RCC 7860 (cell line): ENCODE measurements at places on chromosomes 2 and 18.
A peak's percentile ranks its signal among the peaks of the same experiment; 100 is the strongest.

DNA sequence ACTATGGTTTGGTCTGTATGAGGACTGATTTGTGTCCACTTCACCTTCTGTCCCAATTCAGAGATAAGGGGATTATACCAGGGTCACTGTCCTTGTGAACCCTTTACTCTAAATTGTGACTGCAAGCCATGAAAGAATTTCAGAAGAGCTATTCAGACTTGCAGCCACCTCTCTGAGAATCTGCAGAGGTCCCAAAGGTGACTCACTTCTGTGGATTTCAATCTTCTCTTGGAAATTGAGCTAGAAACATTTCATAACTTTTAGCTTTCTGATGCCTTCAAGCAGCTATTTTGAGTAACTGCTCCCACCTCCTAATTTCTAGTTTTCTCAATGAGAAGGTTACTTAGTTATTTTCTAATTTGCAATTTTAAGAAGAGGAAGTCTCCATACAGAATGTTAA lies 1242.4 kb upstream of the ACVR2A start:
- no peak for DNase-seq

DNA sequence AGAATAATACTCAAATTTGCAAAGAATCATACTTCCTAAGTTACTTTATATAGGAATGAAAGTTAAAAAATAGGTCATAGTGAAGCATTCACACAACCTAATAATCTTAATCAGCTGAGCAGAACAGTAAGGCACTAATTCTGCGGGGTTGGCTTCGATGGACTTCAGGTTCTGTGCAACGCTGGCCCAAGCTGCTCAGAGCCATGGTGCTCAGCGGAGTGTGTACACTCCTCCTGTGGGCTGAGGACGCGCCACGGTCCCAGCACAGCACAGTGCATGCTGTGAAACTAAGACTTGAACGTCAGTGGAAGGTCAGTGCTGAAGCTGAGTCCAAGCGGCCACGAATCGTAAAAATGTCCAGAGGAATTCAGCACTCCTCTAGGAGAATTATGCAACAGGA lies 66.7 kb downstream of the MYT1L start:
- DNase-seq: no peak

DNA sequence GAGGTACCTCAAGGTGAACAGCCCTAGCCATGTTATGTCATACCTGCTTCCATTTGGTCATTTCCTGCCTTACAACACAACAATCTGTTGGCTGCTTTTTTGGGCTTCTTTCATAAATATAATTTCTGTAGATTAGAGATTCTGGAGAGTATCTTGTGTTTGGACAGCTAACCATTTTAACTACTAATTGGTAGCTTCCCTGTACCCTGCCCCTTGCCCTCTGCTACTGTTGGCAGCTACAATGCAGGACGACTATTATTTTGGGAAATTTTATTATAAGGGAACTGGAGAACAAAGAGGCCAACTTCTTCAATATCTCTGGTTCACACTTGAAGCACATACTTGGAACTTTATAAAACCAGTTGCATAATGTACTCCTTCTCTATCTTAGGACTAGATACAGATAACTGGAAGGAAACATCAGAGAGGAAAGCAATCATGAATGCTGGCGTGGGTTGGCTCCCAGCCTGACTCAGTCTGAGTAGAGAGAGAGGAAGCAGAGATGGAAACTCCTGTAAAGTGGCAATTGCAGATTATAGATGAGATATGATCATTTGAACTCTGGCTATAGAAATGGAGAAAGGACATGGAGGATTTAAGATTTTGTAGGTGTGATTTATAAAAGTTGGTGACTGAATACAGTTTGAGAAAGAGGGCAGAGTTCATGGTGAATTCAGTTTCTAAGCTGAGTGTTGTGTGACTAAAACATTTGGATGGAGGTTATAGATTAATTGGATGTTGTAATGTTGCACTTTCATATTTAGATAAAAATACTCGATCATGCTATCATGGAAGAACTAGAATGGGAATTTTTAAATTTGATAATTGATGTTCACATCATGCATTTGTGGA lies 74.5 kb downstream of the MDH1 start:
- no peak for DNase-seq

DNA sequence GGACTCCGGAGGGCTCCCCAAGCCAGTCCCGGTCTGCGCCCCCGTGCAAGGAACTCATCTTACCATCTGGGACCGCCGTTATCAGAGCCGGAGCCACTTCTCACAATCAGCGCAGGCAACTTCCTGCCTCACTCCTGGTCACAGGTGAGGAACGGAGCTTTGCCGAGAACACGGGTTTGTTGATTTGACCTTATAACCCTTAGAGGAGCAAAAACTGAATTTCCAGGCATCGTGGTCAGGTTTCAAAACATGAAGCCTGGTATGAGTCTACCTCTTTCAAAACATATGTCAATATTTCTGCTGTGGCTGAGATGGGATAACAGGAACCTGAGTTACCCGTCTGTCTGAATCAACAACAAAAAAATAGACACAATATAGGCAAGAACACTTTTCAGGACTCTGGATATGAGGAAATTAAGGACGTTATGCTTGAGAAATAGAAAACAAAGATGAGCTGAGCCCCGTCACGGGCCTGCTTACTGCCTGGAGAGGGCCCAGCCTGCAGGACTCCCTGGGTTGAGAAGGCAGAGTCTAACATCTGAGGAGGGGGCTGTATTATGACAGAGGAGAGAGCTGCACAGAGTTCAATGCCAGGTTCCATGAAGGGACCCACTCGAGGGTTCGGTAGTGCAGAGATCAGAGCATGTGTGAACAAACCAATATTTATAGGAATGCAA lies 148.7 kb downstream of the NDUFA10 start:
- DNase-seq: no peak

GRCh38 chr2:205749078-205749477 lies 66.8 kb downstream of the NRP2 start:
- DNase-seq: no peak

DNA sequence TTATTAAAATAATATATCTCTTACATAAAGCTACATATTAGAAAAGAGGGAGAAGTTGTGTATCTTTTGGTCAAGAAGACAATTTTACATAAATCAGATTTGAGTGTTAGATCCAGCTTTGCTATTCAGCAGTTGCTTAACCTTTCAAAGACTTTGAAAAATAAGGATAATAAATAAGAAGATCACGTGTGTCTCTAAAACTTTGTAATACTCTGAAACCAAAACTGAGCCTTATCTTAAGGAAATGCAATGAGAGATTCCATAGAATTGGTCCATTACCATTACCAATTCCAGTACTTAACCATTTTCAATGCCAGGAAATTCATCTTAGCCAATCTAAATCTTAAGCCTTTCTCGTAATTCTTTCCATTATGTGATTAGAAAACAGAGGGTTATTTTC lies 89.2 kb upstream of the COL5A2 start:
- no peak for DNase-seq

GRCh38 chr2:43158259-43158880 lies 68.0 kb downstream of the ZFP36L2 start:
- DNase-seq: peak; percentile 87

DNA sequence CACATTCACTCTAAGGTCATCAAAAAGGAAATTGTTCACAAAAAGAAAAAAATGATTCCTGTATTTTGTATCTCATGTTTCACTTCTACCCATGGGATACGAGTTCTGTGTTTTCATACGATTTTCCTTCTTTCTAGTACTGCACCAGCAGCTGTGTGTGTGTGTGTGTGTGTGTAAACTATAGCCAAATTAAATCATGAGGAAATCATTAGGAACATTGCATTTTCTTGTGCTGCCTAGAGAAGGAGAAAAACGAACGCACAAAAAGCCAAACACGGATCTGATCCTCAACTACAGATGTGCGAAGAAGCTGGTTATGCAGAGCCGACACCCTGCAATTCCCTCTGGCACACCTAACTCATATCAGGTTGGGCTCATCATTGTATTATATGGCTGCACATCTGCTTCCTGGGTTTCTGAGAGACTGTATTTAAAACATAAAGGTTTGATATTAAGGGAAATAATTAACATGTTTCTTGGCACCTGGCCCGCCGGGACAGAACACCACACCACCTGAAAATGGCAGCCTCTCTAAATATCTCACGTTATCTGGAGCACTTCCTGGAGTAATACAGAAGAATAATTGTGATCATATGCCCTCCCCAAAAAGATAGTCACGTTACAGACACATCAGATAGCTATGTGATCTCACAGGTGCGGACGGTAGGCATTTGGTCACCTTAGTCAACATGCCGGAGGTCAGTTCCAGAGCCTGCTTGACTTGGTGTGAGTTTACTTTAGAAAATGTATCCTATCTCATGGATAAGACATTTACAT lies 586.3 kb upstream of the SALL3 start:
- no peak for DNase-seq

- no peak for DNase-seq
These were observed 198.0 kb upstream of the NCKAP5 start for GRCh38 chr2:133766164-133766832.

- no peak for DNase-seq
These were observed 570.3 kb downstream of the FBXO15 start for GRCh38 chr18:73577365-73577764.

DNA sequence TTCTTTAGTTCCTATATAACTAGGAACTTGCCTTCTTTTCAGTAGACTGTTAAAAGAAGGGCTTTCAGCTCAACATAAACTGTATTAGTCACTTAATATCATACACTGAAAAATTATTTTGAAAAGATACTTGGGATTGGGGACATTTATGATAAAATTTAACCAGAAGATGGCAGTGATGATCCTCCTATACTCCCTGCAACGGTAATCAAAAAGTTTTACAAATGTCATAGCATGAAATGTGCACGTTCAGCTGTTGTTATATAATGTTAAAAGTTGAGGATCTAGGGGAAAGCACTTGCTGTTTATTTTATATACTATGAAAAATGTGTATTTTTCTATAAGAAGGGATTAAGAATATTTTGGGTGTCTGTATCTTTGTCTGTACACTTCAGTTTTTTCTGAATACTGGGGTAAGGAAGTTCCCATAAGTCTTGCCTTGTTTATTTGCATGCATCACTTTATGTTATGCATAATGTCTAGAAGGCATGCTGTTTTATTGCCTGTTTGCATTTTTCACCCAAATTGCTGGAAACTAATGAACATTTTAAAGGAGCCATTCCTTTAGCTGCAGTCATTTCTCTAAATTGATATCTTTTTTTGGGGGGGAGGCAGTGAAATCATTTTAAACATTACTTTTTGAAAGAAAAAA lies 19.0 kb downstream of the DYNC1I2 start:
- no peak for DNase-seq

DNA sequence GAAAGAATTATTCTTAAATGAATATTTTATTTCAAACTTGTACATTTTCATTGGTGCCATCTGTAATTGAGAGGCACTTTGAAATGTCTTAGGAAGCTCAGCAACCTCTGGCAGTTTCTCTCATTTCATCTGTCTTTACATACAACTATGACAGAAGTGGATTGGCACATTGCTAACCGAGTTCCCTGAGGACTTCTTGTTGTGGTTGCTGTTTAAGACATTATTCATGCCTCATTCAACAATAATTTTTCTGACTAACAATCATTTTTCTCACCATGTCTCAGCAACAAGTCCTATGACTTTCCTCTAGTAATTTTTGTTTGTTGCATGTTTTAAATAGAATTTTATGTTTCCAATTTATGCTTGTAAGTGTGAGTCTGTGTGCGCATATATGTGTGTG lies 284.0 kb upstream of the CWC22 start:
- peak; percentile 56 for DNase-seq

DNA sequence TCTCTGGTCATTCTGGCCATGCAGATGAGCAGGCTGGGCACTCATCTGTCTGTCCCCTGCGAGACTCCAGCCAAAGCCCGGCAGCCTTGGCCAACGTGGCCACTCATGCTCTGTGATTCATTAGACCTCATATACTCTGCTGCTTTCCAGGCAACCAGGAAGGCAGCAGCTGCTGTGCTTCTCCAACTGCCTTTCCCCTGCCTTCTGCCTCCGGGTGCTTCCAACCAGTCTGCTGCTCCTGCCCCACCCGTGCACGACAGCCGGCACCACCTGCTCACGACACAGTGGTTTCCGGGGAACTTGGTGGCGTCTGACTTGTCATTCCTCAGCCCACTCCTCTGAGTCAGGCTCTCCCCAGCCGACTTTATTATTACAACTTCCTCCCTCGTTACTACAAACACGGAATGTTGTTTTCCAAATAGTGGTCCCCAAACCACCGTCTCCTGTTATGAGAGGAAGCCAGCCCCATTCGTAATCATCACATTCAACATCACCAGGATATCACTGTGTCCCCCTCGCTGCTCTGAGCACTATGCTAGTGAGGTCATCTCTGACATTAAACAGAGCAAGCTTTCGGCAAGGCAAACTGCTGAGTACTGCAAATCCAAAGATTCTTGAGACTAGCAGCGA lies 392.4 kb downstream of the ALK start:
- DNase-seq: no peak

GRCh38 chr2:144465749-144466148 lies 54.2 kb downstream of the ZEB2 start:
- no peak for DNase-seq

GRCh38 chr2:181776336-181776735 lies 96.0 kb upstream of the NEUROD1 start:
- DNase-seq: no peak
